Cerebellar nuclear complex (tissue), 1 donor: ENCODE measurements at places on chromosomes 16 and 17.

GRCh38 chr16:53780051-53780450 is 76.1 kb downstream of the FTO start:
- no peak for DNase-seq

DNA sequence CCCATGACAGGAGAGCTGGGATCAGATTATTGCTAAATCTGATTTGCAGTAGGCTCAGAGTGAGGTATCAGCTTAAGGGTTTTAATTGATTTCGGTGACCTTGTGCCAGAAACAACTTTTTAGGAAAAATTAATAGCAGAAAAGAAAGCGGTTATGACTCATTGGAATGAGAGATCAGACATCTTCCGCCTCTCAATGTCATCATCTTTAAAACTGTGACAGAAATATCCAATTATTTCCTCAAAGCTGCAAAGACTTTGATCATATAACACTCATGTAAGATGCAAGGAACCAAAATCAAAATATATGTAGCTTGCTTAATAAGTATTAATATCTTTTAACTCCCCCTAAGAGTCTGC is 190.1 kb upstream of the FOXF1 start:
- DNase-seq = no peak

- no peak for DNase-seq
Measured at GRCh38 chr17:75590314-75590761, 2.7 kb downstream of the MYO15B start.

DNA sequence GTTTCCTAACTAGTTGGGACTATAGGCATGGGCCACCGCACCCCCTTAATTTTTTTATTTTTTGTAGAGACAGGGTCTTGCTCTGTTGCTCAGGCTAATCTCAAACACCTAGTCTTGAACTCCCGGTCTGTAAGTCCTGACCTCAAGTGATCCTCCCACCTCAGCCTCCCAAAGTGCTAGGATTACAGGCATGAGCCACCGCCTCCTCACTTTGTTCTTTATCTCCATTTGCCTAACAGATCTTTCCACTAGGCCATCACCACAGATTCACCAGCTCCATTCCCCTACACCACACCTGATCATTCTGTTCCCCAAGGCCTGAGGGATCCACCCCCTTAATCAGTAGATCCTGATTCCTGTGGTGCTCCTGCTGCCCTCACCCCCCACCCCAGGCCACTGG is 7.6 kb upstream of the ZNF629 start:
- DNase-seq = no peak

- no peak for DNase-seq
Measured at GRCh38 chr17:9090641-9091096, 69.4 kb downstream of the NTN1 start.

GRCh38 chr17:50059759-50060273 is 3.9 kb downstream of the ITGA3 start:
- no peak for DNase-seq

DNA sequence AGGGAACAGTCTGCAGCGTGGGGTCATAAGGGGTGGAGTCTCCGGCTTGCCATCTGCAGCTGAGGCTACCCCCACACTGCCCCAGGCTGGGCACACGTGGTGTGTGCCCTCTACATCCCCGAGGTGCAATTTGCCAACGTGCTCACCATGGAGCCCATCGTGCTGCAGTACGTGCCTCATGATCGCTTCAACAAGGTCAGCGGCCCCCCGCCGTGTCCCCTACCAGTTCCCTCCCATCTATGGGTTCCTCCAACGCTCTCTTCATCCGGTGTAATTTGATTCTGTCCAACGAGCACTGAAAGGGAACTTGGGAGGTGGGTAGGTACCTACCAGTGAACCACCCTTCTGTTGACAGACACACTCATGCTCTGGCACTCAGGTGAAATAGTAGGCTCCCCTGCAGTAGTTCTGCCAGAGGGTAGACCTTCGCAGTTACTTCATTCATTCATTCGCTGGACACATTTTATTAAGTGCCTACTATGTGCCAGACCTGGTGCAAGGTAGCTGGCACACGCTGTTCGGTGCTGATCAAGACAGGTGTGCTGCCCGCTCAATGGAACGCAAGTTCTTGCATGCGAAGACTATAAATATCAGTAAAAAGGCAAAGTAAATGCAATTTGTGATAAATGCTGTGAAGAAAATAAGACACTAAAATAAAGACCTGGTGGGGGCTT is 2.7 kb downstream of the MLLT6 start:
- no peak for DNase-seq

GRCh38 chr16:85138825-85139627 is 26.8 kb upstream of the CIBAR2 start:
- DNase-seq = no peak

DNA sequence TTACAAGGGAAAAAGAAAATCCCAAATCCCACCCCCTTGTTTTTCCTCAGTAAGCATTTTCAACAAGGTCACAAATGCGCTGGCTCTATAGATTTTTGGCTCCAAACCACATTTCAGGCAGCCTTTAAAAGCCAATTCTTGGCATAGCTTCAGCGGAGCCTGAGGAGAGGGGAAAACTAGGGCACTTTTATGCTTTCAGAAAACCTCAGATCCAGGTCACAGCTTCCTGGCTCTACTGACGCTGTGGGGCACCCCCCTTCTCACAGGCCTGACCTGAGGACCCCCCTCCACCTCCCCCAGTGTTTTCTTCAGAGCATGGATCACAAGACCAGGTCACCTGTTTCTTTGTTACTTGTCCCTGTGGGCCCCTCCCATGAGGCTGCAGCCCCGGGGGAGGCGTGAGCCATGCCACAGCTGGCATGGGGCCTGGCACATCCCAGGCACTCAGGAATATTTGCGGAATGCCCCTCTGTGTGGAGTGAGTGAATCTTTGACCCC is 30.1 kb upstream of the MTSS2 start:
- no peak for DNase-seq

- DNase-seq = no peak
Measured at GRCh38 chr16:66275775-66276428, 90.6 kb upstream of the CDH5 start.

GRCh38 chr17:75773808-75774470 is 8.9 kb upstream of the GALK1 start:
- no peak for DNase-seq

GRCh38 chr16:48590476-48590875 is 19.5 kb downstream of the N4BP1 start:
- DNase-seq = no peak

DNA sequence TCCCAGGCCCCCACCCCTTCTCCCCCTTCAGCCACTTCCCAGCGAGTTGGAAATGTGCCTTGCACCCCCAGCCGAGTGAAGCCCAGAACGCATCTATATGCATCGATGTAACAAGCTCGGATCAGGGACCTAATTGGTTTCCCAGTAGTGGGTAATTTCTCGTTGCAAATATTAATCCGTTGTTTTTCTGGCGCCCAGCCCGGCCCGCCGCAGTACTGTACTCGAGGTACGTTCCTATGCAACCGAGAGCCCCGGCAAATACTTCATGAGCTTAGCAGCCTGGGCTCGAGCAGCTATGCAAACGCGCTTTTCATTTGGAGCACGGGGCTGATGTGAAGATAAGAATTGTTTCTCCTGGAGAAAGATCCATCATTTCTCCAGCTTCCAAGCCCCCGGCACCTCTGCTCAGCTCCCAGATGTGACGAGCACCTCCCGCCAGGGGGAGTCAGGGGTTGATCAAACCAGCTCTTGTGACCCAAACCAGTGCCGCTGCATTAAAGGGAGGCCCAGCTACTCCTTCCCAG is 229.8 kb downstream of the KATNIP start:
- DNase-seq = no peak

- no peak for DNase-seq
Measured at GRCh38 chr17:17765359-17766076, 71.3 kb downstream of the SREBF1 start.

DNA sequence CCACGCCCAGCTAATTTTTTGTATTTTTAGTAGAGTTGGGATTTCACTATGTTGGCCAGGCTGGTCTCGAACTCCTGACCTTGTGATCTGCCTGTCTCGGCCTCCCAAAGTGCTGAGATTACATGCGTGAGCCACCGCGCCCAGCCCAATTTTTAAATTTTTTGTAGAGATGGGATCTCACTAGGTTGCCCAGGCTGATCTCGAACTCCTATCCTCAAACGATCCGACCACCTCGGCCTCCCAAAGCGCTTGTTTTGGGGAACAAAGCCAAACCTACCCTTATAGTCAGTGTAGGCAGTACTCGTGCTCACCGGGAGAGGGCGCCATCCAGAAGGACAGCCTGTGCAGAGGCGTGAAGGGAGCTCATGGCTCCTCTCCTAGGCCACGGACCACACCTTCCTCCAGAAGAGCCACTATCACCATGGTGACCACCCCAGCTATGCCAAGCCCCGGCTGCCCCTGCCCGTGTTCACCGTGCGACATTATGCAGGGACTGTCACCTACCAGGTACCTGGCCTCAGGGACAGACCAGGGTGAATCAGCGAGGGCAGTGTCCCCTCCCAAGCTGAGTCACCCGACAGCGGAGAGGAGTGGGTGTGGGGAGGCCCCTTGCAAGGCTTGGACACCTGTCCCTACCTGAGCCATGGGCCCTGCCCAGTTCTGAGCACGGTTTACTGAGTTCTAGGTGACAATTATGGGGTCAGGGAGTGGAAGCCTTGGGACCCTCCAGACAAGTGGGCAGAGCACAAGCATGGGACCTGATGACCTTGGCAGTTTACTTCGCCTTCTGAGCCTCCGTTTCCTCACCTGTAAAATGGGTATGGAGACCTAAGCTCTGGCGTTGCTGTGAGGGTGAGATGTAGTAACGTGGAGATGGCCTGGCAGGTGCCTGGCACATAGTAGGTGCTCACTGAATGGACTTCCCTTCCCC is 13.7 kb downstream of the MYO15B start:
- DNase-seq = no peak

- DNase-seq = no peak
Measured at GRCh38 chr17:13540546-13540945, 61.2 kb downstream of the HS3ST3A1 start.

GRCh38 chr16:26133416-26134093 is 441.8 kb downstream of the HS3ST4 start:
- no peak for DNase-seq

- no peak for DNase-seq
Measured at GRCh38 chr17:80894439-80894721, 97.3 kb upstream of the CHMP6 start.

DNA sequence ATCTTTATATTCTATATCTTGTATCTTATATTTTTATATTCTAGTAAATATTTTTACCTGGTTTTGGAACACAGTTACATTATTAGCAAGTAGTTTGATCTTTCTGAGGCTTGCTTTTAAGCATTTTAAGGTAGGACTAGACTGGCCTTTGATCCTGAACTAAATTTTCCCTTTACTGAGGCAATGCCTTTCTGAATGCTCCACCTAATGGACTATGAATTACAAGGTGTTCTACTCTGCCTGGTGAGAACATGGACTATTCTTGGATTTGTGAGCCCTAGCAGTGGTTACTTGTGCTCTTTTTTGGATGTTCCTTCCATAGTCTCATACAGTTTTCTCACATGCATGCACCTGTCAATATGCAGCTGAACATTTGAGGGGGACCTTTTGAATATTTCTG is 32.5 kb upstream of the SMIM36 start:
- DNase-seq = no peak

- no peak for DNase-seq
Measured at GRCh38 chr17:62653826-62654761, 26.6 kb downstream of the MRC2 start.

GRCh38 chr16:14284930-14285512 is 213.9 kb downstream of the MRTFB start:
- DNase-seq = no peak

- no peak for DNase-seq
Measured at GRCh38 chr16:17461951-17462729, 8.6 kb downstream of the XYLT1 start.

DNA sequence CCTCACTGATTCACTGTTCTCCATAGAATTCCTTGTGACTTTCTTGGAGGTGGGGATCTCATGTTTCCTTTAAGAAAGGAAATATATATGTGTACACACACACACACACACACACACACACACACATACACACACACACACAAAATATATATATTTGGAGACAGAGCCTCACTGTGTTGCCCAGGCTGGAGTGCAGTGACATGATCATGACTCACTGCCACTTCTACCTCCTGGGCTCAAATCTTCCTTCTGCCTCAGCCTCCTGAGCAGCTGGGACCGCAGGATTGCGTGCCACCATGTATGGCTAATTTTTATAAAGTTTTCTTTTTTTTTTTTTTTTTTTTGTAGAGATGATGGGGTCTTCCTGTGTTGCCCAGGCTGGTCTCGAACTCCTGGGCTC is 45.9 kb downstream of the CDH13 start:
- no peak for DNase-seq

- no peak for DNase-seq
Measured at GRCh38 chr17:79647456-79647915, 36.6 kb upstream of the RBFOX3 start.

DNA sequence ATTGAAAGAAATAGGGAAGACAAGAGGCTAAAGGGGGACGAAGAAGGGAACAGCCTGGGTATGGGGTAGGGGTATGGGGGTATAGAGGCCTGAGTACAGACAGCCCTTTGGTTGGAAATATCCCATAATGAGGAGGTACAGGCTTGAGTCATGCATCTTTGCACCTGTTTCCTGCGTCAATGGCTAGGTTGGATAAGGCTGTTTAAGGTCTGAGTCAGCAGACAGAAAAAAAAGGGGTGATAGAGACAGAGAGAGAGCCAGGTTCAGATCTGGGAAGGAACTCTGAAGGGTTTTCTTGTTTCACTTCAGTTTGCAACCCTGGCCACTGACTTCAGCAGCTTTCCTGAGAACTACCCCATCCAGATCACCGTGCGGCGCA is 8.5 kb downstream of the FNDC8 start:
- DNase-seq = no peak

- no peak for DNase-seq
Measured at GRCh38 chr17:66272811-66273585, 29.4 kb upstream of the PRKCA start.

DNA sequence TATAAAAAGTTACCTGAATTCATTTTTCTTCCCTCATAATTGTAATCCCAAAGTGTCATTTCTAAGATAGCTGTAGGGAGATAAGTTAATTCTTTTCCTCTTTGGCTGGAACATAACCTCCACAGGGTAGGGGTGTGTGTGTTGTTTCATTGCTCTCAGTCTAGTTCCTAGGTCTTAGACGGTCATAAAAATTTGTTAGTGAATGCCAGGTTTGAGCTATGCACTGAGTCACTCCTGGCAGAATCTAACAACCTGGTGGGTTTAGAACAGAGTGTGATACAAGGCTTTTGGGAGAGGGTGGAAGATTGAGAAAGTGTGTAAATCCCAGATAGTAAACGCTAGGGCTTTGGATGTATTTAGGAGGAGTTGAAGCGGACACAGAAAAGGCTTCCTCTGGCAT is 894 bp upstream of the PHKG2 start:
- no peak for DNase-seq

DNA sequence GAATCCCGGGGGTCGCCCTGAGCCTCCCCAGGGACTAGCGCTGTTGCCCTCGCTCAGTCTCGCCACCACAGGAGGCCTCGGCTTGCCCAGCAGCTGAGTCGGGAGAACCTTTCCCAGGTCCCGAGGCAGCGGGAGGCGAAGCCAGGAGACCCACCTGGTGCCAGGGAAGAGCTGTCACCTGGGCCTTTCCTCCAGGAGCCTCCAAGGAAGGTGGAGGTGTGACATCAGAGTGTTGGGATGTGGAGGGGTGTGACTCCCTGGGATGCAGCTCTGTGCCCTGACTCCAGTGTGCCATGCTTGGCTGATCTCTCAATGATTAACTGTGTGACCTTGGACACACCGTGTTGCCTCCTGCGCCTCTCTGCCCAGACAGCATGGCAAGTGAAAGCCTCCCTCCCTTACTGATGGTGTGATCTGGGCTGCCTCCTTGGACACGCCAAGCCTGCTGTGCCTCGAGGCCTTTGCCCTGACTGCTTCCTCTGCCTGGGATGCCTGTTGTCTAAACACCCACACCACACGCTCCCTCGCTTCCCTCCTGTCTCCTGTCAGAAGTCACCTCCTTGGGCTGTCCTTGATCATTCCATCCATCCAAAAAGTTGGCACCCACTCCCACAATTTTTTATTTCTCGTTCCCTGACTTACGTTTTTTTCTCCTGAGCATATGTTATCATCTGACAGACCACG is 88.0 kb downstream of the CMIP start:
- DNase-seq = no peak
